CD4-positive, alpha-beta T cell treated with Interleukin-21 for 1 hour (primary cell): ENCODE measurements at places on chromosomes 7 and 10.

DNA sequence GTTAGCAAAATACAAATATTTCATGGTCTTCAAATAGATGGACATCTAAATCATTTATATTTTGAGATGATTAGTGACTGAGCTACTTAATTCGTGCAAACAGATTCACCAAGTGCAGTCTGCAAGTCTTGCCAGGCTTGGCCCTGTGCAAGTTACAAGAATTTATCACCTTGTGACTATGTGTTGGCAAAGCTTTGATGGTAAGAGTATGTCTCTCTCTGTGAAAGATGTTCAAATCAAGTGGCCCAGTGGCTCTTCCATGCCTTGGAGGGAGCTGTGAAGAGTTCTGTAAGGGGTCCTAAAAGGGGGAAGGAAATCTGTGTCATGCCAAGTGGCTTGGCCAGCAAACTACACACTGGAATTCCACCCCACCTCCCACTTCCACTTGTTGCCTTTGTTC, 397.3 kb downstream of the TYW1 start:
- DNase-seq, result no peak

GRCh38 chr7:44185729-44186128, 3.5 kb downstream of the GCK start:
- DNase-seq, result no peak

GRCh38 chr10:75940742-75941141, 509.3 kb downstream of the LRMDA start:
- DNase-seq, result no peak

- DNase-seq, result no peak
Measured at GRCh38 chr7:33661430-33662160, 243.7 kb upstream of the BMPER start.

GRCh38 chr10:112802411-112803022, 147.5 kb upstream of the TCF7L2 start:
- no peak for DNase-seq

DNA sequence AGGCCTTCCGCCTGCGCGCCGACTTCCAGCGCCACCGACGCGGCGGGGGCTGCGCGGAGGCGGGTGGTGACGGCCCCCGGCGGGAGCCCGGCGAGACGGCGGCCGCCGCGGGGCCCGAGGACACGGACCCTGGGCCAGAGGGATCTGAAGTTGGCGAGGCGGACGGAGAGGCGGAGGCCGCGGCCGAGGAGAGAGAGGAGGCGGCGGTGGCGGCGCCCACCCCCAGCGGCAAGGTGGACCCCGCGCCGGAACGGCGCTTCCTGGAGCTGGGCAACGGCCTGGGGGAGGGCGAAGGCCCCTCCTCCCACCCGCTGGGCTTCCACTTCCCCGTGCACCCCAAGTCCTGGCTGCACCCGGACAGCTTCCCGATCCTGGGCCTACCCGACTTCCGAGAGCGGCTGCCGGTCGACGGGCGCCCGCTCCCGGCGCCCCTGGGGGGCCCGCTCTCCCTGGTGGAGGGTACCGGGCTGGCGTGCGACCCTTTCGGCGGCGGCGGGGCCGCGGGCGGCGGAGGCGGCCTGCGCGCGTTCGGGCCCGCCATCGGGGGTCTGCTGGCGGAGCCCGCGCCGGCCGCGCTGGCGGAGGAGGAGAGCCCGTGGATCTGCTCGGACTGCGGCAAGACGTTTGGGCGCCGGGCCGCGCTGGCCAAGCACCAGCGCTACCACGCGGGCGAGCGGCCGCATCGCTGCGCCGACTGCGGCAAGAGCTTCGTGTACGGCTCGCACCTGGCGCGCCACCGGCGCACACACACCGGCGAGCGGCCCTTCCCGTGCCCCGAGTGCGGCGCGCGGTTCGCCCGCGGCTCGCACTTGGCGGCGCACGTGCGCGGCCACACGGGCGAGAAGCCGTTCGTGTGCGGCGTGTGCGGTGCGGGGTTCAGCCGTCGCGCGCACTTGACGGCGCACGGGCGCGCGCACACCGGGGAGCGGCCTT, 16.2 kb downstream of the ZNF316 start:
- no peak for DNase-seq

DNA sequence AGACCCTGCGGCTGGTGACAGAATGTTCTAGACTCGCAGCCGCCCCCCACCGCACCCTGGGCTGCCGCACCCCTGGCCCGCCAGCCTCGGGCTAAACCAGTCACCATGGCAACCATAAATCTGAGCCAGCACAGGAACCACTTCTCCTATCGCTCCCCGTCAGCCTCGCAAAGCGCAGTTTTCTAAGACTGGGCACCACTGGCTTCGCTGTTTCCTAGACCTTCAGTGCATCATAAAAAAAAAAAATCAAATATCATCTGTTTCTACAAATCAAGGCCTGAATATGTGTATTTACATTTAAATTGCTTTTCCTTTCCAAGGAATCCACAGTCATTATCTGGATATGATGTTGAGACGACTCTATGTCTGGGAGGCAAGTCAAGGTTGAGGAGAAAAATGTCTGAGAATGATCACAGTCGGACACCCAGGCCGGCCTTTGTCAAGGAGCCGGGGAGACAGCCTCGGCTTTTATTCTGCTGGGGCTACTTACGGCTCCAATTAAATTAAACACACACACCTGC, 99.9 kb downstream of the PTPRN2 start:
- DNase-seq, result no peak

DNA sequence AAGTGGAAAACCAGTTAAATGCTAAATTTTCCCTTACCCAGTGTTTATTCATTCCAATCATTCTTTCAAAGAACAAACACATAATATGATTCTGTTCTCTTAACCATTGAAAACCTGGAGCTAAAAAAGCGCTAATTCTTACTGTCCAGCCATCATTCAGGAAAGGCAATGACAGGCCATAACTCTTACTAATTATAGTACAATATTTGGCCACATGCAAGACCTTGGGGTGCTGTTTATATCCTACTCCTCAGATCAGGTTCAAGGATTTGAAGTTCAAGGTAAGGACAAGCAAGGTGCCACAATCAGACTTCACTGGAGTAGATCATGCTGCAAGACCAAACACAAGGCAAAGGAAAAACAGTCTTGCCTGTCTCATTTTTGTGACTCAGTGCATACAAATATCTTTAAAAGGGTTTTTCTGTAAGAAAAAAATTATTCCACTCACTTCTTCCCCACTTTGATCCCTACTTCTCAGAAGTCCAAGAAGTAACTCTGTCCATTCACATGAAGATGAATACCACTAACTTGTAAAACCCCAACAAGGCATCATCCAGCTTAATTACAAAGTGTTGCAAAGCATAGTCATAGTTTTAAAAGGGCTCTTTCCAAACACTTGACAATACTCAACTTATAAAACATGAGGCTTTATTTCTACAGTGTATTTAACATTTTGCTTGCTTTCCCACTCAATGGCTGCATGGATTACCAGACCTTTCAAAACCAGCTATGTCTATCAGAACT, 153.0 kb downstream of the DOCK4 start:
- DNase-seq, result no peak

DNA sequence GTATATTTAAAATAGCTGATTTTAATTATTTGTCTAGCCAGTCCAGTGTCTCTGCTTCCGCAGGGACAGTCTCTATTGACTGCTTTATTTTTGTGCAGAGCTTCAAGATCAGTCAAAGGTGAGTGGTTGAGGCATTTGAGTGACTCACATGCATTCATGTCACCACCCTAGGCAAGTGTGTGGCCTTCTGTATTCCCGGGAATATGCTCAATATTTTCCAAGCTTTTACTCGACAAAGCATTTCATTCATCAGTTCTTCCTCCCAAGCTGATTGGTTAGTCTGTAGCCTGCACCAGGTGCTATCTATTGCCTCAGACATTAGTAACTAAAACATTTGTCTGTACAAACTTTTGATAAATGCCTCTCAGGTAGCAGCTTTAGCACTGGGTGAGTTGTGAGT, 471.5 kb upstream of the NRG3 start:
- DNase-seq, result no peak

DNA sequence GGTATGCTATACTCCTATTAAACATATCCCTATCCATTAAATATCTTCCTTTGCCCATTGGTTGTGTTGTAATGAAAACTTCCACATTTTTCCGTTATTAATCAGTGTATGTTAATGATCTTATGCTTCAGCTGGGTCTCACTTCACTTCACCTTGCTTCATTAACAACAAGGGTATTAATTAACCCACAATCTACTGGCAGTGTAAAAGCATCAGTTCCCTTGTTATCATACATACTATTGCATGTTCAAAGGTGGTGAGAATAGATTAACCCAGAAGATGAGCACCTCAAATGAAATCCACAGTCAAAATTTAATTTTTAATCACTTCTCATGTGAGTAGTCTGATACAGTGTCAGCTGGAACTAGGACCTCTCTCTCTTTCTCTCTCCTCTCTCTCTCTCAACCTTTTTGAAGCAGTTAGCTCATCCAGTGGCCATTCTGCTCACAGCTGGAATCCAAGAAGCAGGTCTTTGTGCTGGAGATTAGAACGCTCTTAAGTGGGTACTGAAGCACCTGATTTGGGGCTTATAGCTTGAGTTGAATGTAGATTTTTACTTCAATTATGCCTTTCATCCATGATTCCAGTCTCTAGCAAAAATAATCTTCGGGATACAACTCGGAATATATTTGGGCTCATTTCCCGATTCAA, 172.3 kb downstream of the RAPGEF5 start:
- no peak for DNase-seq

DNA sequence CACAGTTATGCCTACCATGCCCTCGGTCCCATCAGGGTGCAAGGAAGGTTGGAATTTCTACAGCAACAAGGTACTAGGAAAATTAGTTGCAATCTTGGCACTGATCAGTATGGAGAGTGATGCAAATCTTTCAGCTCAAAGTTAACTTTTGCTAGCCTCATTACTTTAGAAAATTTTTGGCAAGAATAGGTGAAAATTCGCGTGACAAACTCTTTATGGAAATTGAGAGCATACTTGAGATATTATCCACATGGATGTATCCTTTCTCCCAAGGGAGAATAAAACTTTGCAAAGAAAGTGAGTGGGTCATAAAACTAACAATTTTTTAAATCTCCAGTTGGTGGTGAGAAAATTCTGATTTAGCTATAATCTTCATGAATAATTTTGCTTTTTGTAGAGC, 71.1 kb upstream of the SLC39A12 start:
- DNase-seq, result no peak

GRCh38 chr10:24900888-24901685, 51.3 kb downstream of the PRTFDC1 start:
- DNase-seq, result no peak

- DNase-seq, result no peak
Measured at GRCh38 chr10:49549640-49550346, 10.9 kb upstream of the ERCC6 start.

- peak; percentile 79 for DNase-seq
Measured at GRCh38 chr10:128069351-128070051, 56.7 kb downstream of the MKI67 start.

- DNase-seq, result no peak
Measured at GRCh38 chr7:95322396-95322795, 1.9 kb downstream of the PON1 start.
